Bone marrow (tissue), 2 donors: ENCODE measurements at places on chromosomes 3 and 15.

- no peak for DNase-seq
These were observed 18.5 kb downstream of the PAK2 start for GRCh38 chr3:196757876-196758739.

GRCh38 chr15:60718661-60719069 lies 239.7 kb upstream of the ICE2 start:
- no peak for DNase-seq

GRCh38 chr15:90414408-90415028 lies 26.5 kb downstream of the IQGAP1 start:
- no peak for DNase-seq

DNA sequence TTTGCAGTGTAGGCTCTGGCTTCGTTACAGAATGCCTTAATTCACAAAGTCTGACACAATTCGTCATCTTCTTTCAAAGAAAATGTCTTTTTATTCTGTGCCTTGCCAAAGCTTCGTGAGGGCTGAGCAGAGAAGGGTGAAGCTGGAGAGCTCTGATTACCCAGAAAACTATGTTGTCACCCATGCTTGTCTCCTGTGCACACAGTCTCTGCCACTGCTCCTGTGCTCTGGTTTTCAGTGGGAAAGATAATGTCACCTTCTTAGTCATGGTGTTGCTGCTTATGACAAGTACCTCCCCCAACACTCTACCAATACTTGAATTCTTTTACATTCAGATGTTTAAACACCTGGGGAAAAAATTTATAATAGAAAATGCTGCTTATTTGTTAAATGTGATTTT lies 509.2 kb upstream of the GRM7 start:
- no peak for DNase-seq

- no peak for DNase-seq
These were observed 748.1 kb downstream of the GBE1 start for GRCh38 chr3:81013360-81013759.

DNA sequence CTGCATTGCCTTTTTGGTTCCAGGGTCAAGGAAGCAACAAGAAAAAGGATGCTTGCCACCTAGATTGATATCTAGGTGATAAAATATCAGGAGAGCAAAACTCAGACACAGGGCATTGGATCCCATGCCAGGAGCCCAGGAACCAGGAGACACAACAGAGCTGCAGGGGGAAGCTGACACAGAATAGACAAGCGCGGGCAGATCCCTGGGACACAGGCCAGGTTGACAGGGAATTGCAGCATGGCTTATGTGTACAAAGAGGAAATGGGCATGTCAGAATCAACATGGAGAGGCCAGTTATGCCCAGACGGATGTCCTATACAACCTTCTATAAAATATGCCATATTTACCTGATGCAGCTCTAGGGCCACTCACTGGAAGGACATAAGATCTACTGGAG lies 84.2 kb downstream of the SEMA6D start:
- no peak for DNase-seq

DNA sequence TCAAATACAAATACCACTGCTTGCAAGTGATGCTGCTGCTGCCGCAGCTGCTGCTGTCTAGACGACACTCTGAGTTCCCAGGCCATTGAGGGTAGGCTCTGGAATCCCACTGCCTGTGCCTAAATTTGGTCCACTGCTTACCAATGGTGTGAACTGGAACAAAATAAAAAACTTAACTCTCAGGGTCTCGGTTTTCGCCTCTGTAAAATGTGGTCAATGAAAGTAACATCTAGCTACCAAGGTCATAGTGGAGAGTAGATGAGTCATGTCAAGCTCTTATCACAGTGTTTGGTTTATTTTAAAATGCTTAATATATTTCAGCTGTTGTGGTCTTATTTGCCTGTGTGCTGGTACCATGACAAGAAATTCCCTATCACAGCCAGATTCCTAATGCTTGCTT lies 299.3 kb downstream of the CLSTN2 start:
- no peak for DNase-seq

DNA sequence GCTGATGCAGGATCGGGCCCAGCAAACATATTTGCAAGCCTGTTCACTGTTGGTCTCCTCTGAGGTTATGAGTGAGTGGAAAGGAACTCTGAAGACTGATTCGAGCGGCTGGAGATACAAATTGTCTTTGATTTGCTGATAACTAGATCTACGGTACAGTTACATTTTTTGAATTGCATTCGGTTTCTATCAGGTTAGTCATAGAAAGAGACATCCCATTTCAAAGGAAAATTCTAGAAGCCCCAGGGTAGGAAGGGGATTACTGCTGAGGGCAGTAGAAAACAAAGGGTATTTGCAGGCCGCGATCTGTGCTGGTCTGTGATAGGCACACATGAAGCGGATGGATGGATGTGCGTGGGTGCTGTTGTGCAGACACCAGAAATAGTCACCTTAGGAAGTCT lies 228.4 kb downstream of the ITPR1 start:
- no peak for DNase-seq

DNA sequence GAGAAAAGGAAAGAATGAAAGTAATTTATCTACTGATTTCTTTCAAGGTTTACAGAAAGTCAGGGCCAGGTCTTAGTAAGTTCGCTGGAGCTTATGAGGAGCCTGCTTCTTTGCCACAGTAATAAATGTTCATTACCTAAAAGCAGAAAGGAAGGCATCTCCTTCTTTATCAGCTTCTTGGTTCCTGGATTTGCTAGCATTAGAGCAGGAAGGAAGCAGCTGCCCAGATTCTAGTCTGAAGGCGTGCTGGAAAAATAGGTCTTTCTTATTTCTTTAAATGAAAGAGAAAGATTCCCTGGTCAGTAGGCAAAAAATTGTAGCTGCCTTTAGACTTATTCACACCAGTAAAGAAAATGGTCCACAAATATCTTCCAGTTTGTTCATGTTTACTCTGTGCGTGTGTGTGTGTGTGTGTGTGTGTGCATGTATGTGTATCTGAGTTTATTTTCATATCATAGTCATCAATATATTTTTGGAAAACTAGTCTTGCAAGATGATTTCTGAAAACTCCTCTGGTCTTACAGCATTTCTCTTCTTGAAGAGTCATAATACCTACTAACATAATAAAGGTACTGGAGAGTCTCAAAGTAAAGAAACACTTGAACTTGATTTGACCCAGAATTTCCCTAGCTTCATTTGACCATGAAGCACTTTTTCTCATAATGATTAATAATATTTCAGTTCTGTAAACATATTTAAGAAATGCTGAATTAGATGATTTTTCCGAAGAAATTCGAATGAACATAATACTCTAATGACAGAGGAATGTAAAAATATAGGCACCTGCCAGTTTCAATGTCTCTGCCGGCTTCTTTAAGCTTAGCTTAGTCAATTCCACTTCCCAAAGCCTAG lies 255.3 kb upstream of the ZPLD1 start:
- DNase-seq = peak; percentile 5

- no peak for DNase-seq
These were observed 87.7 kb downstream of the ATP10A start for GRCh38 chr15:25775317-25775912.

DNA sequence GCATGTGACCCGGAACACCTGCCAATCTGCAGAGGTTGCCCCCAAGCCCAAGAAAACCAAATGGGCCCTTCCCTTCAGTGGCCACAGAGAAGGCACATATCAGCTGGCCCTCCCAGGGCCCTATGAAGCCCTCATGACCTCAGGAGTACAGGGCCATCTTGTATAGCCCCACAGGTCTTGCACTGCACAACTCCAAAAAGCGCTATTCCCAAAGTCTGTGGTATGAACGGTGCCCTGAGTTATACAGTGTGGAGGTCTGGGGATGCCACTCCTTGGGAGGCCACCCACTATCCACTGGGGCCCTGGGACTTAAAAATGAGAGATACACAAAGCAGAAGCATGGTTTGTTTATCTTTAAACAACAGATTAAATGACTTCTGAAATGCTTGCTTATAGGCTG lies 61.5 kb downstream of the CAPN7 start:
- DNase-seq = no peak

DNA sequence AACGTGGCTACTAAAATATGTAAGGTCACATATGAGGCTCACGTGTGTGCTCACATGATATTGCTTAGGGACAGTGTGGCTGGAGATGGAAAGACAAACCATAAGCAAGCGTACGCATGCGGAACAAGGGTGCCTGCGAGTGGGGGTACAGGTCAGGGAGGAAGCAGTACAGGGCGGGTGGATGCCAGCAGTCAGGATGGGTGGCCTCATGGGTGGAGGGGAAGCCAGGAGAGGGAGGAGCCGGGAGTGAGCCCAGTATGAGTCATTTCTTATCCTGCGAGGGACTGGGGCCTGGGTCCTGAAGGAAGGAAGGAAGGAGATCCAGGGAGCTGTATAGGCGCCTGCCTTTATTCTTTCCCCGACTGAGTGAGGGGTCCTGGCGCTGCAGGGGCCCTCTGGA lies 42.0 kb upstream of the CGNL1 start:
- no peak for DNase-seq

- DNase-seq = no peak
These were observed 1.5 kb downstream of the CHSY1 start for GRCh38 chr15:101250341-101250831.

DNA sequence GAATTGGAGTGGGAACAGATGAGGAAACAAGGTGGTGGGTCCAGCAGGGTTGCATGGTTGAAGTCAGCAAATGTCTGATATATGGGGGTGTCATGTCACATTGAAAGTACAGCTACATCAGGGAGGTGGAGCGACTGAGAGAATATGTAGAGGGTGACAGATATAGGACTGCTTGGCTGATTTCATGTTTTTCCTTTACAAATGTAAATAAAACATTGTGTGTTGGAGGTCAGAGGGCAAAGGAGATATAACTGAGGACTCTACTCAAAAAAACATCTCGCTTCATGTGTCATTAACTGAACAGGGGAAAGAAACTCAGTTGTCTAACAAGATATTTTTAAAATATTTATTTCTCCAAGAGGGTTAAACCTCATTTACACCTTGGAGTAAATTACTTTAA lies 177.7 kb downstream of the TIGIT start:
- DNase-seq = no peak

DNA sequence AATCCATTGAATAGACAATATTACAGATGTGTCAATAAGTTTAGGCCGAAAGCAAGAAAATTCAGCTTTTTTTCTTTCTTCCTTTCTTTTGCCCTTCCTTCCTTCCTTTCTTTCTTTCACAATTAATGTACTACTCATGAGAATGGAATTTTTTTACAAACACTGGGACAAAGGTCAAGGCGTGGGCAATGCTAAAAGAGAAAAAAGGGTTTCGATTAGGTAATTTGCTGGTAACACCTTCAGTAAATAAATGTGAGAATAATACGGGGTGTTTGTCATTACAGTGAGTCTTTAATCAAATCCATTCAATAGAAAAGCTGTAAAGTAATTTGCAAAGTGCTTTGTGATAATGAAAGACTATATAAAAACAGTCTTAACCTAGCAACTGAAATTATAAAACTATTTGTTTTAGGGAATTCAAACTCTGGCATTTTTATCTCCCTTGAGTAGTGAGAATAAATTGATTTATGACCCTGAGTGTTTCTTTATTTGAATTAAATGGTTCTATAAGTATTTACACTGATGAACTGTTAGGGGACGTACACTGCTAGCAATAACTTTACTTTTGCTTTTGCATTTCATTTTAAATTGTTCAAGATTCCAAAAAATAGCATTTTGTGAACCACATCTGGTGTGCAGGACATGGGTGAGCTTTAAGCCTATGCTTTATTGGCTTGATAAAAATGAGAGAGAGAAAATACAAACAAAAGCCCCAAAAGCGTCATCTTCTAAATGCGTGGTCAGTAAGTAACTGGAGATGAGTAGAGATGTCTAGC lies 104.2 kb upstream of the THRB start:
- no peak for DNase-seq

- no peak for DNase-seq
These were observed 56.1 kb upstream of the HERC1 start for GRCh38 chr15:63889831-63890230.

GRCh38 chr3:30300809-30301208 lies 305.6 kb upstream of the TGFBR2 start:
- DNase-seq = no peak

- no peak for DNase-seq
These were observed 13.3 kb upstream of the SSUH2 start for GRCh38 chr3:8657804-8658305.

DNA sequence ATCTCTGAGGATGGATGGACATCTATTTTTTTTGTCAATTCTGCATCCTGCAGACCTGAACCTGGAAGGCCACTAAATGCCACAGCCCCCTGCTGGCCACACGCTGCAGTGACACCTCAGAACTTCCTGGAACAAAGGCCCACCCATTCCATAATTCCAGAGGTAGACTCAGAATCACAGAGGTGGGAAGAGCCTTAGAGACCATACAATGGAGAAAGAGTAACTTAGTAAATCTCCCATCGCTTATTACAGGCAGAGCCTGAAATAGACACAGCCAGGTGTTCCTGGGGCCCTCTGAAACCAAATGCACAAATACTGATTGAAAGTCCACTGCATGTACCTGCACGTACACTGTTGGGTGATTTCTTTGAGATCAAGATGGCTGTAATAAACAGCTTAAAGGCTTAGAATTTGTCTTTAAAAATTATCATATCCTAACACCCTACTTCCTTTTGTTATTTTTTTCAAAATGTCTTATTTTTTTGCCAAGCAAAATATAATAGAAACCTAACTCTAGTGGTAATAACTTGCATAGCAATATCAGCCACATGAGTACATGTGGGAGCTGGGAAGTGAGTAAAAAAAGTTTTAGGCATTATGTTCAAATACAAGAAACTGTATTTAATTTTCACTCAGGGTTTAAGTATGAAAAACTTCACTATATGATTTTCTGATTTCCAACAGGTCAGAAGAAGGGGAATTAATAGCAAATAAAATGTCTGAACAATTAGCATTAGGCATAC lies 62.7 kb downstream of the EOMES start:
- peak; percentile 14 for DNase-seq

- DNase-seq = no peak
These were observed 20.4 kb upstream of the PLXND1 start for GRCh38 chr3:129626744-129627349.

GRCh38 chr3:181464033-181464694 lies 247.6 kb upstream of the SOX2 start:
- DNase-seq = no peak

DNA sequence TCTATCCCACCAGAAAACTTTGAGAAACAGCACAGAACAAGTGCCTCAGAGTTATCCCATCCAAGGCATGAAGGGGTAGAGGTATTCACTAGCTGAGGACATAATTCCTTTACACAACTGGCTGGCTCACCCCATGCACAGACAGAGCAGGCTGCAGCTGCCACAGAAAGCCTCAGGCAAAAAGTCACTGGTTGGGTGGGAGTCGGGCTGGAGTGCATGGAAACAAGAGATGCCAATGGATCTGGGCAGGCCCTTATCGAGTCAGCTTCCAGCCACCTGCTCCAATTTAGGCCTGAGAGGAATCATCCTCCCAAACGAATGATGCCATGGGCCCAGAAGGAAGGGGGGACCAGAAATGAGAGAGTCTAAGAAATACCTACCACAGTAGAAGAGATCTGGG lies 83.0 kb downstream of the RSL24D1 start:
- no peak for DNase-seq

- peak; percentile 85 for DNase-seq
These were observed 123.5 kb upstream of the TBL1XR1 start for GRCh38 chr3:177320765-177321247.

GRCh38 chr3:63940389-63940757 lies 28.2 kb upstream of the SCAANT1 start:
- DNase-seq = no peak
